AG04450 (cell line): ENCODE measurements at places on chromosomes 5 and 9.

DNA sequence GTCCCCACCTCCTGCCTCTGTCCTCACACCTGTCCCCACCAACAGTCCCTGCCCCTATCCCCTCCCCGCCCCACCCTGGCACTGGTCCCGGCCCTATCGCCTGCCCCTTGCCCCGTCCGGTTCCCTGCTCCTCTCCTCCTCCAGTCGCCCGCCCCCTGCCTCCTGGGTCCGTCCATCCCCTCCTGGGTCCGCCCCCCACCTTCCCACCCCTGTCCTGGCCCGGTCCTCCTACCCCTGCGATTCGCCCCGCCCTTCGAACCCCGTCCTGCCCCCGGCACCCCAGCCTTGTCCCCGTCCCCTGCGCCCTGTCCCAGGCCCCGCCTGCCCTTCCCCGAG, 372 bp downstream of the EDF1 start:
- no peak for DNase-seq

GRCh38 chr5:111165058-111165457, 59.1 kb upstream of the CAMK4 start:
- no peak for DNase-seq

DNA sequence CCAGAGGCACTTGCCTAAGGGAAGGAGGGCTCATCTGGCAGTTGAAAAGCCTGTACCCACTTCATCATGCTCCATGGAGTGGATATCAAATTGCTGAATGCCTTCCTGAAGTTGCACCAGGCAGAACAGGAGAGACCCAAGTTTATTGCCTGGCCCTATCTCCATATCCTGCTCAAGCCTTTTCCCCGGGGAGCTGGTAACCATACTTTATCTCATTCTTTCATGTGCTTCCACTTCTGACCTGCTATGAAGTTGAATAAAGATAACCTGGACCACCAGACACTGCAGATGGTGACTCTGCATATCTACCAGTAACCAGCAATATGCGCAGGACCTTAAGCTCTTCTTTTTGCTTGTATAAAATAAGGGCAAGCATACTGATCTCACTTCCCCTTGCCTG, 1397.5 kb upstream of the CDH6 start:
- DNase-seq: no peak

DNA sequence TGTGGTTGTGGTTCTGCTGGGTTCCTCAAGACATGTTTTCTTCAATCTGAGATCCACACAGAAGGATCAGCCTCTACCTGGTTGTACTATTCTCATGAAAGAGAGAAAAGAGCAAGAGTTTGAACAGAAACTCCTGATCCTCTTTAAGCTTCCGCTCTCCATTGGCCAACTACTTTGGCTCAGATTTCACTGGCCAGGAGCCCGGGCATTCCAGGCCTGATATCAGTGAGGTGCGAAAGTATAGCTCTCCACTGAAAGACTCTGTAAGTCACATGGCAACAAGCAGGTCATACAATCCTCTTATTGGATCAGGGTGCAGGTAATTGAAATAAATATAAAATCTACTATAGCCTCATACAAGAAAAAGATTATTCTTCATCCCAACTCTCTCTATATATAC, 920.5 kb downstream of the TLE4 start:
- no peak for DNase-seq

GRCh38 chr5:16417398-16418074, 48.1 kb downstream of the ZNF622 start:
- no peak for DNase-seq

- no peak for DNase-seq
Observed at GRCh38 chr9:101119206-101119819, 90.8 kb downstream of the PLPPR1 start.

DNA sequence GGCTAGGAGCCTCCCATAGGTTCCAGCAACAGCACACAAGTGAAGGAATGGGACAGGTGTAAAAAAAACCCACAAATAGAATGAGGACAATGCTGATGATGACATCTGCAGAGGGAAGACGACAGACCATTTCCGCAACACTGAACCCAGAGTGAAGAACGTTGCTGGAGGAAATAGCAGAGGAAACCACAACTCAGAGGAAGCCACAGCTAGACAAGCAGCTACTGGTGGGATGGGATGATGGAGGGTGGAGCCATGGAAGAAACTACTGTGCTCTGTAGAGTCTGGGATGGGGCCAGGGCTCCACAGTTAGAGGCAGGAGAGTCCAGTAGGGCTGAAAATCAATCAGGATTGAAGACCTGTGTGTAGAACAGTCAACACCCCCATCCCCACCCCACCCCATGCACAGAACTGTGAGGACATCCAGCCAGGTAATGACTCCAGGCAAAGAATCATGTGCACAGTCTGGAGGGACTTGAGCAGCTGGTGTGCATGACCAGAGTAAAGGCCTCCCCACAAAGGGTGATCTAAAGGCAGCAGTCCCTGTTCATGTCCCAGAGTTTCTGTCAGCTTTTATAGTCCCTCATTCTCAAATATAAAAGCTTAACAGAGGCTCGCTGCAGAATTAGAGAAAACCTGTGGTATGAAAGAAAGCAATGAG, 65.2 kb upstream of the SPIN1 start:
- no peak for DNase-seq

DNA sequence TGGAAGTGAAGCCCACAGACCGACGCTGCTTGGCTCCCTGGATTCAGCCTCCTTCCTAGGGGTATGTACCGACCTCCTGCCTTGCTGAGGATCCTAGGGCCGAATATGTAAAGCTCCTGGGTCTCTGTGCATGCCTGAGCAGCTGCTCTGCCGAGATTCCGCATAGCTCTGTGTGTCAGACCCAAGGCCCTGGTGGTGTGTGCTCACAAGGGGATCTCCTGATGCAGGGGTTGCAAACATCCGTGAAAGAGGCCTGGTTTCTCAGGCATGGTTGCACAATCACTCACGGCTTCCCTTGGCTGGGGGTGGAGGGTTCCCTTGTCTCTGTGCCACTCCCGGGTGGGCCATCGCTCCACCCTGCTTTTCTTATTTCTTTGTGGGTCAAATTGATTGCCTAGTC, 19.9 kb upstream of the SVEP1 start:
- DNase-seq: no peak

GRCh38 chr9:134419684-134420076, 93.4 kb downstream of the RXRA start:
- DNase-seq: no peak

DNA sequence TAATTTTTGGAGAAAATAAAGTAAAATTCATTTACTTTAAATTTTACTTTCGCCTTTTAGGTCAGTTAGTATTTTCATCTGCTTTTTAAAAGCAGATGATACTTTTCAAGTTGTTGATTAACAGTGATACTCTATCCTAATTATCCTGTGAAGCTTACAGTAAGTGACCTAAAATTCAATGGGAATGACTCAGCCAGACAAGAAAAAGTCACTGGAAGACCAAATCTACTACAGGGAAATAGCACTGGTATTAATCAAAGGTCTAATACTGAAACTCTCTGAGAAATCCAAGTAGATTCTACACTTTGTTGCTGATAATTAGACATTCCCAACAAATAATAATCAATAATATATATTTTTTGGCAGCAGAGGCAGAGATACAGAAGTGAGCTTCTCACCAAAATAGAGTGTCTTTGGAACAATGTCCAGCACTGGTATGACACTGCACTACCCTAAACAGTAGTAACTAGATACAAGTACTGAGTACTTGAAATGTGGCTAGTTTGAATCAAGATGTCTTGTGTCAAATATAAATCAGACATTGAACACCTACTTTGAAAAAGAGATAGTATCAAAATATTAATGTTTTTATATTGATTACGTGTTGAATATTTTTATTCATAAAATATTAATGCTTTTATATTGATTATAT, 22.8 kb upstream of the ELL2 start:
- DNase-seq: no peak

DNA sequence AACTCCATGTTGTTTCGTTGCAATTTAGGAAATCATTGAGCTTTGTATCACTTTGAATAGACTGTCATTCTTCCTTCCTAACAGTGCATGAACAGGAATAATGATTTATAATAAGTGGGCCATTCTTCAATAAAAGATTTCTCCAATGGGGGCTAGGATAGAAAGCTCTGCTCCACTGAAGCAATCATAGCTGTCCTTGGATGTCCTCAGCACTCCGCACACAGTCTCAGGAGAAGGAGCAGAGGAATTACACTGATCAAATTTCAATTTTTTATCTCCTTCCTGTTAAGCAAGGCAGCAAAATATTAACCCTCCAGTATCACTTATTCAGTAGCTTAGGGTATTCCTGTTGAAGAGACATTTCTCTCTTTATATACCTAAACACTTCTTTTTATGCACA, 532.7 kb upstream of the ST8SIA4 start:
- no peak for DNase-seq

DNA sequence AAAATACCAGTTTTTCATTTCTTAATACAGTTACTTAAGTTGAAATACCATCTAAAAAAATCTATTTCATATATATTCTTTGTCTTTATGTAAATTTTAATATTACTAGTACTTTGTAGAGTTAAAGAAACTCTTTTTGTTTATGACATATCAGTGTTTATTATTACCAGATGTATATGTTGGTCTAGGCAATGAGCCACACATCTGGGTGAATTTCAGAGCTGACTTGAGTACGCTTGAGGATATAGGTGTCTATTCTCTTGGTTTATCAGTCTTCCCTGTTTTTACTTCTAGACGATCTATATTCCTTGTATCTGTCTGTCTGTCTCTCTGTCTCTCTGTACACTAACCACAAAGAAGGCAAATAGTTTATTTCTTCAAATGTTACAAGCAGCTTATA, 2.9 kb downstream of the SMAD5 start:
- DNase-seq: no peak

DNA sequence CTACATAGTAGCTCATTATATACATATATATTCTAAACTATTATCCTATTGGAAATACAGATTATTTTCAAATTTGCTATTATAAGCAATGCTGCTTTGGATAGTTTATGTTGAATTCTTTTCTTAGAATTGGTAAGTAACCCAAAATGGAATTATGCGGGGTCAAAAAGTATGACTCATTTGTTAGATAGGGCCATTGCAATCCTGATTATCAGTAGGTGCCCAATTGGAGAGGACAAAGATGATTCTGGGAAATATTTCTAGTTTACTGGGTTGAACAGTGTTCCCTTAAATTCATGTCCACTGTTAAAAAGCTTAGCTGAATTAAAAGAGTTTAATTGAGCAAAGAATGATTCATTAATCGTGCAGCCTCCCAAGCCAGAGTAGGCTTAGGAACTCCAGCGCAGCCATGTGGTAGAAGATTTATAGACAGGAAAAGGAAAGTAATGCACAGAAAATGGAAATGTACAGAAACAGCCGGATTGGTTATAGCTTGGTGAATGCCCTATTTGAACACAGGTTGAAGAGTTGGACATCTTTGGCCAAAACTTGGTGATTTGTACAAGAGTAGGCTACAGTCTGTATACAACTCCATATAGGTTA, 81.8 kb downstream of the GDNF start:
- no peak for DNase-seq

DNA sequence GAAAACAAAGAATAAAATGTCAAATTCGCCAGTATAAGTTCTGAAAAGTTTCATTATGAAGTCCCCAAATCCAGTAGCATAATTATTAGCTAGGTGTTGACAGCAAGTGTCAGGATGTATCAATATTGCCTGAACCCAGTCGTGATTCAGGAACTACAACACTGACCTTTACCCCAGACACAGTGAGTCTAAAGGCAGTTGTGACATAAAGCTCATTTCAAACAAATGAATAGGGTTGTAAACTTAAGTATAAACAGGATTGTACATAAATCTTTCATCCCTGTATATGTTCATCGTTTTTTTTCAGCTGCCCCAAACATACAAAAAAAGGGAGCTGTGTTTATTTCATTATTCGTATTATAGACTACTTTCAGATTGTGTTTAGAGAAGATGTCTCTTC, 385.7 kb downstream of the PLK2 start:
- DNase-seq: no peak

GRCh38 chr5:119049824-119050449, 20.9 kb upstream of the DMXL1 start:
- no peak for DNase-seq

- no peak for DNase-seq
Observed at GRCh38 chr5:83987513-83988292, 267.0 kb upstream of the HAPLN1 start.

- no peak for DNase-seq
Observed at GRCh38 chr5:122844910-122845228, 544 bp upstream of the SNX24 start.

DNA sequence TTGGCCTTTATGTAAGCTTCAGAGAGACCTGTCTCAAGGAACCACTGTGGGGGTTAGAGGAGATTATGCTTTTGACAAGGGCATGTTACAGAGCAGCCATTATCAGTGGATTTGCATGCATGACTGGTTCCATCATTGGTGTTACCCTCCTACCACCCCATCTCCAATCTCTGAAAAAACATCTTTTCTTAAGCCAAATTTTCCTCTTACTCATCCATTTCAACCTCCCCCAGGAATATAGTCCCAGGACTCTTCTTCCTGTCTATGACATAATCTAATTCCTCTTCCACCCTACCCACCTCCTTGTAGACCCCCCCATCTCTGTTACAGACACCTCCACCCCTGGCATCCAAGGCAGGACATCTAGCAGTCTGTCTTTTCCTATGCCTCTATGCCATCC, 33.1 kb upstream of the ADRB2 start:
- DNase-seq: no peak

- DNase-seq: no peak
Observed at GRCh38 chr9:97480749-97481148, 20.7 kb upstream of the TMOD1 start.

- no peak for DNase-seq
Observed at GRCh38 chr5:106241409-106241808, 1429.3 kb downstream of the EFNA5 start.

DNA sequence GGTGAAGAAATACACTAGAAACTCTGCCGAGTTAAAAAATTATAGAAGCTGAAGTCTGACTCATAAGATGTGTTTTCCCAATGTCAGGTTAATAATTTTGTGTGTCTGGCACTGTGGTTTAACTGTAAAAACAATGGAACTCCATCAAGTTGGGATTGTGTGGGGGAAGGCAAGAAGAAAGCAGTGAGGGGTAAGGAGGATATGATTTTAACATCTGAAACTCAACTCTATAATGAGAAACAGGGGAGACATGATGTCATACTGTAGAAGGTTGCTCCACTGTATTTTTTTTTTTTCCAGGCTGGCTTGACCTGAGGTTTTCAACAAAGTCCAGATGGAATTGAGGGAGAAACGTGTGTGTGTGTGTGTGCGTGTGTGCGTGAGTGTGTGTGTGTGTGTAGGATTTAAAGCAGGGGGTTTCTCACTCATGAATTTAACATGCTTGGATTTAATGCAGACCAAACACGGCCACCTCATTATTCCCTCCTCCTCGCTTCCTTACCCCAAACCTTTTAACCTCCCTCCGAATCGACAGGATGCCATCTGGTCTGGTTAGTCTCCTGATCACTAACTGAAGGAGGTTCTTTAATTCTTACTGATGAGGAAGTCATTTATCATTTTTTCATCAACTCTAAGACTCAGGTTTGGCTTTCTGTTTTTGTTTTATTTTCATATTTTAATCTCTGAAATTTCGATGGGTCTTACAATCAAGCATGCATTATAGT, 140.2 kb upstream of the LPAR1 start:
- DNase-seq: peak; percentile 84

- no peak for DNase-seq
Observed at GRCh38 chr5:96920744-96921355, 15.0 kb upstream of the LNPEP start.

GRCh38 chr9:133718563-133719315, 19.4 kb downstream of the SARDH start:
- no peak for DNase-seq

GRCh38 chr5:8686707-8687106, 817.8 kb downstream of the MTRR start:
- DNase-seq: no peak
